ENCODE measurements at places on chromosomes 11 and 22.

GRCh38 chr22:24153959-24154358, 27.3 kb upstream of the SUSD2 start:
- DNase-seq = no peak

DNA sequence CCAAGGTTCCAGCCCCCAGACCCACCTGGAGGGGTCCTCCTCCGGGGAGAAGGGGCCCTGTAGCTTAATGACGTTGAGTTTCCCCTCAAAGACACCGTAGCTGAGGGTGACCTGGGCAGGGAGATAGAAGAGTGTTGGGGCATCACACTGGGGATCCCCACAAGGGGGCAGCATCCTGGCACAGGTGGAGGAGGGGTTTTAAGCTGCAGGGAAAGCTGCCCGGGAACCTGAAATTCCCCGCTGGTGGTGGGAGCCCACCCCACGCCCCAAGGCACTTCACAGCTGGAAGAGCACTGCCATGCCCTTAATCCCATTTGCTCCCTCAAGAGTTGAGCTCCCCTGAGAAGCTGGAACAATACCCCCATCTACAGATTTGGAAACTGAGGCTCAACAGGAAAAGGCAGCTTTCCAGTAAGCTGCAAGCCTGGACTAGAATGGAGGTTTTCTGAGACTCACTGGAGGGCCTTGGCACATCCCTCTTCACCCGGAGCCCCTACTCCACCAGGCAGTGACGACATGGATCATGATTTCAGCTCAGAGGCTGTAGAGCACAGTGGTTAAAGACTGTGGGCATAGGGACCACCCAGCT, 13.7 kb downstream of the MFNG start:
- DNase-seq = no peak

DNA sequence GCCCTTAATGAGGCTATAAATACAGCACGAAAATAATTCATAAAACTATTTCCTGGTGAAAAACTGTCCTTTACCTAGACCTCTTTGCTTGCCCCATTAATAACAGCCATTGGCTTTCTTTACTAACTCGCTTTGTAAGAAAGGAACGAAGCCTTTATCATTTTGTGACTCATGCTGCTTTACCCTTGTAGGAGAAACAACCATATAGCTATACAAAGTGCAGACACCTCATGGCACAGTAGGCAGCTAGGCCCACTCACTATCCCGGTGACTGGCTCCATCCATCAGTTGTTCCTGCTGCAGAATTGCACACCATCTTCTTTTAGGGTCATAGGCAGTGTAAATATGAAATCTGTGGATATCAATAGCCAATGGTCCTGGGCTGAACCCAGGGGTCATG, 85.8 kb downstream of the LDLRAD3 start:
- DNase-seq = no peak

GRCh38 chr11:32852207-32852606, 22.5 kb downstream of the PRRG4 start:
- no peak for DNase-seq

GRCh38 chr11:65066315-65066714, 8.0 kb upstream of the NAALADL1 start:
- no peak for DNase-seq

GRCh38 chr11:47004595-47005033, 68.1 kb downstream of the CSTPP1 start:
- DNase-seq = no peak

- DNase-seq = no peak
These were observed 5.7 kb upstream of the PLET1 start for GRCh38 chr11:112266410-112266778.

GRCh38 chr11:128105511-128105910, 481.8 kb downstream of the ETS1 start:
- DNase-seq = no peak

DNA sequence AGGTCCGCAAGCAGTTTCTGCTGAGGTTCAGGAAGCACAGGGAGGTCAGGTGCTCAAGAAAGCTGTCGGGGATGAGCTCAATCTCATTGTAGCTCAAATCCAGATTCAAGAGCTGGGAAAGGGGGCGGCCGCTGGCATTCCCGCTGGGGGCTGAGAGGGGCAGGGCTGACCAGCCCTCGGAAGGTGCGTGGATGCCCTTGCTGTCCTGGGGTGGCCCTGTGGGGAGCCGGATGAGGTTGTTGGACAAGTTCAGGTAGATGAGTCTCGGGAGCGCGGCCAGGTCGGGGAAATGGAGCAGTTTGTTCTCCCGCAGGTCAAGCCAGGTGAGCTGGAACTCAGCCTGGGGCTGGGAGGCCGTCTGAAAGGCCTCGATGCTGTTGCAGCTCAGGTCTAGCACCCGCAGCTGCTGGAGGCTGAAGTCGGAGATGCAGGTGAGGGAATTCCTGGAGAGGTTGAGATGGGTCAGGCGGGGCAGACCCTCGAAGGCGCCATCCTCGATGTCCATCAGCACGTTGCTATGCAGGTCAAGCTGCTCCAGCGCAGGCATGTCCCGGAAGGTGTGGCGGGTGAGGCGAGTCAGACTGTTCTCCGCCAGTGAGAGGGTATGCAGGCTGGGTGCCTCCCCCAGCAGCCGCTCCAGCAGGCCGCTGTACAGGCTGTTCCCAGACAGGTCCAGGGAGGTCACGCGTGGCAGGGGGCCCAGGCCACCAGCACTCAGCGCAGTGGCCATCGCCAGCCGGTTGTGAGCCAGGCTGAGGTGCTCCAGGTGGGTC, 9.8 kb downstream of the LRRC32 start:
- no peak for DNase-seq

GRCh38 chr22:31968022-31968421, 23.7 kb downstream of the YWHAH start:
- no peak for DNase-seq

DNA sequence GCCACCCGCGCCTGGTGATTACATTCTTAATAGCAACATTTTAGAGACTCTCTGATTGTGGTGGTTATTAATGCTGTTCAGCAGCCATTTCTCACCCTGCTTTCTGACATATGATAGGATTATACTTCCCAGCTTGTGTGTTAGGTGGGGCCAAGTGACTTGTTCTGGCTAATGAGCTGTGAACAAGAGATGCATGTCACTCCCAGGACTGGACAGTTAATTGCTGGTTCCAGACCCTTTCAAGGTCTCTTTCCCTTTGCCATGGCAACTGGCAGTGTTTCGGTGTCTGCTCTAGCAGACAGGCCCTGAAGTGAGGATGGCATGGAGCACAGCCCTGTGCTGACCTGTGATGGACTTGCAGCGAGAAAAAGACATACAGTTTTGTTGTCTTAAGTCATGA, 8.9 kb upstream of the PTPRJ start:
- no peak for DNase-seq

DNA sequence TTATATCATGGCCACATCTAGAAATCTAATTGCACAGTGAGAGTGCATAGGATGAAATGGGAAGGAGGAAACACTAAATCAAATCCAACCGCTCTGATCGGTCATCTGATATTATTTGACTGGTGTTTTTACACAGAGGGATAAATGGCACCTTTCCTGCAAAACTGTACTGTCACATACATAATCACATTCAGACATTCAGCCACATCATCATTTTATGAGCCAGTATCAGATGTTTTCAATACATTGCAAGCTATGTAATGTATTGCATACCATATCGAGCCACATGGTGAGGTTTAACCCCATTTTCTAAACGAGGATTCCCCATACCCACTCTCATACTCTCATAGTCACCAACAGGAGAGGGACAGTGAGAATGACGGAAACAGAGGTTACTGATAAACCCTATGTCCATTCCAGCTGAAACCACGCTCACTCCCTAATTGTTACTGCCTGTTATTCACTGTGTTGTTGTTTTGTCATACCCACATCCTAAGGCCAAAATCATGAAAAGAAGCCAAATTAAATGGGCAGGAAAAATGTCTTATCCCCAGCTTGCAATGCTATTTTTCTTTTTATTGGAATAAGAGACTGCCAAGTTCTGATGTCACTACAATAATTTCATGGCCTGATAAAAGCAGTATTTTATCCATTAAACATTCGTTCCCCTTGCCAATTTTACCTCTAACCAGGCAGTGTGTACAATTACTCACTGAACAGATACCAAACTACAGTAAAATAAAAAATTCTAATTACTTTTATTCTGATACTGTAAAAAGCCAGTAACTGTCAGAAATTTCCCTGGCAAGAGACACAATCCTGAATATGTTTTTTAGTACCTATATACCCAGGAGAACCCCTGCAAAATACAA, 9.0 kb downstream of the CDON start:
- no peak for DNase-seq

- DNase-seq = no peak
These were observed 17.0 kb downstream of the SLC22A12 start for GRCh38 chr11:64608046-64608445.

- DNase-seq = no peak
These were observed 870.6 kb upstream of the LRRC4C start for GRCh38 chr11:42329929-42330565.

DNA sequence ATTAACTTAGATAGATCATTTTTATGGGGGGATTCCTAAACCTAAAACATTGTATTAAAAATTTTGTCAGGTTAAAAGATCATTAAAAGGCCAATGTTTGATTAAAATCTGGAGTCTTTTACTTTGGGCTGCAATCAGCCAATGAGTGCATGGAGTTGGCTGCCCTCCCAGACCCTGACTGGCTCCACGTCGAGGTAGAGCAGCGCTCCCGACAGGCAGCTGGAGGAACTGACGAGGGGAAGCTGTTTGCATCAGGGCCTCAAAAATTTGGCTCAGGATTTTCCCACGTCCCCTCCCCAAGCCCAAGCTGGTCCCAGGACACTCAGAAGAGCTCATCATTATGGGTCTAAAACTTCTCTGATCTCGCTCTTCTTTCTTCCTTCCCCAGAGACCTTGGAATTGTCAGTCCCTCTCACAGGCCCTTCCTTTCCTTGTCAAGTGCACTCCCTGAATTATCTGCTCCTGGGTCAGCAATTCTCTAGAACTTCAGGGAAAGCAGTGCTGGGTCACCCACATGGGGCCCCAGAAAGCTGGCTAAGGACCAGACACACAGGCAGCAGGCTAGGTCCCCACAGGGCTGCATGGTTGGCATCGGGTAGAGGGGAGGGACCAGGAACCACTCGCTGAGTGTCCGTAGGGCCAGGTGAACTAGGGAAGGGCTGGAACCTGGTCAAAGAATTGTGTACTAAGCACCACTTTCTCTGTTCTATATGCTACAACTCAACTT, 119.6 kb upstream of the IGLL5 start:
- DNase-seq = no peak

GRCh38 chr11:19020831-19021230, 39.7 kb downstream of the MRGPRX2 start:
- no peak for DNase-seq

GRCh38 chr11:30440510-30440909, 117.6 kb downstream of the ARL14EP start:
- DNase-seq = no peak

GRCh38 chr11:26011474-26011873, 320.5 kb upstream of the ANO3 start:
- no peak for DNase-seq

GRCh38 chr11:11864803-11865202, 23.0 kb downstream of the USP47 start:
- no peak for DNase-seq

GRCh38 chr11:45215098-45215865, 68.8 kb downstream of the PRDM11 start:
- no peak for DNase-seq

DNA sequence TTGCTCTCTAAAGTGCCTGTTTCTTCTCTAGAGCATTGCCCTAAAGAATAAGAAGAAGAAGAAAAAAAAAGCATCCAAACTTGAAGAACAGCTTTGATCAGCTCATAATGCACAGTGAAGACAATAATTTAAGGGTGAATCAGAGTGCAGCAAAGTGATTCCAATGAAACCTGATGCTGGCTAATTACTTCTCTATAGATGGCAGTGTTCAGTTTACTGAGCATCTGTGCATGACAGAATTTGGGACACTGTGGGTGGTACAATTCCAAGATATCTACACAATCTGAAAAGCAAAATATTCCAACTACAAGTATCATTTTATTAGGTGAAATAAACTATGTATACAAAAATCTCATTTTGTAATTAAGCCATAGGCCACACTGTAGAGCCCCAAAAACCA, 450.5 kb upstream of the CCDC90B start:
- no peak for DNase-seq

DNA sequence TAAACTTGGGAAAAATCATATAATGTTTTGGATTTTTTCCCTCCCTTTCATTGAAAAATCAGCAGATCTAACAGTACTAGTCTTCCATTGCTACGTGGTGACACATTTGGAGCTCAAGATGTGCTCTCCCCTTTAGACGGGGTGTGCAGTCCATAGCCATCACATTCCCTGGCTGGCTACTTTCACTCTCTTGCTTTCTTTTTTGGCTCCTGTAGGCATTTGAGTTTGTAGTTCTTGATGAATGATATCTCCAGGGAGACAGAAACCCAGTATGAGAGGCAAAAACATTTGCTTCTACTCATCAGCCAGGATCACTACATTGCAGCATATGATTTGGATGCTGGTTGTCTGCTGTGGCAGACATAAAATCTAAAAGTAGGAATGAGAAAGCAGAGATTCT, 12.1 kb downstream of the CCDC81 start:
- DNase-seq = no peak

GRCh38 chr22:45006111-45006963, 3.5 kb downstream of the PHF21B start:
- no peak for DNase-seq

- no peak for DNase-seq
These were observed 64.9 kb downstream of the ENDOD1 start for GRCh38 chr11:95154514-95154913.

- no peak for DNase-seq
These were observed 38.5 kb upstream of the GRAMD4 start for GRCh38 chr22:46581538-46582244.

DNA sequence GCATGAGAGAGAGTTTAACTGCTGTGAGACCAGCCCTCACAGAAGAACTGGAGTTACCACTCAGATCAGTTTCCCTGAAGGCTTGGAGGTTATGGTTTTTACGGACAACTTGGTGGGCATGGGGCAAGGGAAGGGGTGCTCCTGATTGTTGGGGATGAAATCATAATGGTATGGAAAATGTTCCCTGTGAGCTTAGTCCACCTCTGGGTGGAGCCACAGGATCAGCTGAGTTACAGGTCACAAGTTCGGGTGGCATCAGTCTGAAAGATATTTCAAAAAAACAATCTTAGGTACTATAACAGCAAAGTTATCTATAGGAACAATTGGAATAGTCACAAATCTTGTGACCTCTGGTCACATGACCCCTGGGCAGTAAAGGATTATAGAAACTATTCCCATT, 162.9 kb downstream of the DLG2 start:
- no peak for DNase-seq

DNA sequence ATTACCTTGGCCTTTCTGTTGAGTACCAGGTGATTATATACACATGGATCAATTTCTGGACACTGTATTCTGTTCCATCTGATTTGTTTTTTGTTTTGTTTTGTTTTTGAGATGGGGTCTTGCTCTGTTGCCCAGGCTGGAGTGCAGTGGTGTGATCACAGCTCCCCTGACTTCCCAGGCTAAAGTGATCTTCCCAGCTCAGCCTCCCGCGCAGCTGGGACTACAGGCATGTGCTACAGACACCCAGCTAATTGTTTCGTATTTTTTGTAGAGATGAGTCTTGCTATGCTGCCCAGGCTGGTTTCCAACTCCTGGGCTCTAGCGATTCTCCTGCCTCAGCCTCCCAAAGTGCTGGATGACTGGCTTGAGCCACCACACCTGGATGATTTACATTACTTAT, 19.0 kb downstream of the TCIRG1 start:
- DNase-seq = no peak

GRCh38 chr11:57353446-57353845, 15.3 kb downstream of the P2RX3 start:
- DNase-seq = no peak
